ENCODE measurements at places on chromosomes 3 and 15.

DNA sequence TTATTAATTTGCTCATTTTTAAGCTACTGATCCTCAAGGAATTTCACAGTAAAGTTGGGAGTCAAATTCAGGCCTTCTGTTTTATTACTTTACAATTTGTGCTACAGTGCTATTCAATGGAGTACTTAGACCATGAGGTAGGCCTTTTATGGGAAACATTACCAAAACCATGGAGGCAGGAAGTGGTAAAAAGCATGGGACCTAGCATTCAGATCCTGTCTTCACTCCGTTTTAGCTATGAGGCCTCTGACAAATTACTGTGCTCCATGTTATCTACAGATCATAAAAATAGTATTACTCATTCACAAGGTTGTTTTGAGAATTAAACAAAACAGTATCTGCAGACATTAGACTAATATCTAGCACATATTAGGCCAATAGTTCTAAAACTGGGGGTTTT lies 140.6 kb upstream of the SLITRK3 start:
- no peak for DNase-seq

GRCh38 chr3:170563712-170564423 lies 22.0 kb downstream of the SLC7A14 start:
- peak; percentile 5 for DNase-seq

GRCh38 chr15:100502651-100503050 lies 26.1 kb downstream of the CERS3 start:
- DNase-seq: no peak

DNA sequence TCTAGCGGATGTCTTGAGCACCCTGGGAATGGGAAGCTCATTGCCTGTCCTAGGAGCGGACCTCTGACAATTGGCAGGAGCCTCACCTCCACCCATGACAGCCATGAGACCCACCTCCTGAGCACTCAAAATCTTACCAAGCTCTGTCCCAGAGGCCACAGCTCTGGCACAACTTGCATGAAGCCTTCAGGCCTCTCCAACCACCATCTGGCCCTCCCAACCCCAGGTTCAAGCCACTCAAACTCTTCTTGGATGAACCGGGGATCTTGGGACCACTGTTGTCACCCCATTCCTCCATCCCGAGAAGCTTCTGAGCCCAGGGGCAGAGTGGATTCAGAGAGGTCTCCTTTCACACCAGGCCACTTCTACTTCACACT lies 1.5 kb downstream of the VIPR1 start:
- no peak for DNase-seq
